ENCODE measurements at places on chromosomes 12 and 14. TPM values are rescaled to one million over a fixed set of nuclear protein-coding genes. Genes with fewer than 3 reads are reported as not detected.

Gene PLEKHH1
- 0.29 TPM for total RNA-seq

Gene MGP
- 136 TPM for total RNA-seq

DNA sequence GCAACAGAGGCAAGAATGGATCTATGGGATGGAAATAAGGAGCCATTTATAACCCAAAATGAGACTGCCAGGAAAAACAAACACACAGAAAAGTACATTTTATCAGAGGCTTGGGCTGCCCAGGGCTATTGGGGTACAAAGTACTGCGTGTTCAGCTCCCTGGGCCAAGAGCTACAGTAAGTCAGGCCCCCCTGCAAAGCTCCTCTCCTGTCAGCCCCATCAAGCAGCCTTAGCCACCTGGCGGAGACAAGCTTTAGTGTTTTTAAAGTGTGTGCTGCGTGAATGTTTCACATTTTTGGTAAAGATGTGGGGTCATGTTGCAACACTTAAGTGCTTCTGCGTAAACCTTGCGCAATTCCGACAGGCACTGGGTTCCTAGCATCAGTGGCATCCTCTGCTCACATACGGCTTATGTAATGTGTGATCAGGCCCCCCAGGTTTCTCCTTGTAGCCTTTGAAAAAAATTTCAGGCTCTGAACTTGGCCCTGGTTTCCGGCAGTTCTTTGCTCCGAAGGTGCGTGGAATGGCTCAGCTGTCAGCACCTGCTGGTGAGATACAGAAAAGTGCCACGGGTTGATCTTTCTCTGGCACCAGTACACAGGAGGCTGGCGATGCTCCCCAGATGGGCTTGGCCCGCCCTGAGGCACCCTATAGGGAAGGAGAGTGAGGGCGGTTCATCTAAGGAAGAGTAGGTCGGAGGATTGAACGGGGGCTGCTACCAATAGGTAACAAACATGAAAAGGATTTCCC, 198.7 kb upstream of the EEA1 start:
- H3K36me3 ChIP-seq, result no peaks in the 10 kb centered on the region
- H3K27ac ChIP-seq, result no peak overlapping the region
- H3K4me3 ChIP-seq, result no peak overlapping the region
- no peaks in the 10 kb centered on the region for H3K27me3 ChIP-seq

GRCh38 chr14:93946104-93946503, 19.0 kb downstream of the FAM181A start:
- H3K4me1 ChIP-seq, result no peaks in the 10 kb centered on the region
- H3K27ac ChIP-seq, result no peak overlapping the region
- no peak for DNase-seq
- no peaks in the 10 kb centered on the region for H3K36me3 ChIP-seq
- H3K27me3 ChIP-seq, result no peaks in the 10 kb centered on the region

DNA sequence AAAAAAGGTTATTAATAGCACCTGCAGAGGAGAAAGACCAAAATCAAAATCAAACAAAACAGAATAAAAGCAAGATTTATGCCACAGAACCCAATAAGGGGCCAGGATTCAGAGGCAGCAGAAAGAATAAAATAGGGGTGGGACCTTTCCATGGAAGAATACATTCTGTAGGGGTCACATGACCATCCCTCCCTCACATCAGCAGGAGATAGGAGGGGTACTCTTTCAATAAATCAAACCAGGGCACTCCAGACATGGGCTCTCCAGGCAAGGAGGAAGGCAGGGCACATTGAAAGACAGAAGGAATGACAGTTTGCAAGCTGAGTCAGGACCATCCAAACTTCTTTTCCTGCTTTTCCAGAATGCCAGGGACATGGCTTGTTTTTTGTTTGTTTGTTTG, 39.8 kb downstream of the OTX2 start:
- H3K27ac ChIP-seq, result no peak overlapping the region
- no peak for DNase-seq
- no peaks in the 10 kb centered on the region for H3K4me1 ChIP-seq
- H3K4me3 ChIP-seq, result no peak overlapping the region
- H3K27me3 ChIP-seq, result no peaks in the 10 kb centered on the region
- H3K36me3 ChIP-seq, result no peaks in the 10 kb centered on the region

DNA sequence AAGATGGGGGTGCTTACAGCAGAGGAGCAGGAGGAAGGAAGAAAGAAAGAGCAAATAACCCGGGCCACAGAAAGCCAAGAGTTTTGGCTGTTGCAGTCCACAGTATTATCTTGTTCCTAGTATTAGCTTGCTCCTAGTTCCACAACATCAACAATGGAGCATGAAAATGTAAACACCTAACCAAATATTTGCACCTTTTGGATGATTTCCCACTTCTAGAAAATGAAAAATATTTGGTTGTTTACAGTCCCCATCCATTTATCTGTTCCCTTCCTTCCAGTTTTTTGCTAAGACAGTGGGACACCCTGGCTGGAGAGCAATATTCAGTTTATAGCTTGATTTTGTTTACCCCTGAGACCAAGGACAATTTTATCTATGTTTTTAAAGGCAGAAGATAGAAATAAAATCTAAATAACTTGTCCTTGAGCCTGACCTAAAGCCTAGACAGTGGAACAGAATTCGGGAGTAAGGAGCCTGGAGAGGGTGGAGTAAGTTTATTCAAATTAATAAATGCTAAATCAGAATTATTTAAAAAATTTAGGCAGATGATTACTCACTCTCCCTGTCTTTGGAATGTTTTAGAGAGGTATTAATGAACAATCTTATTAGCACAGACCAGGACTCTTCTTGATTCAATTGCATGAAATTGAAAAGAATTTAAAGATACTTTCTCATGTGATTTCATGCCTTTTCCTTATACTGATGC, 51.6 kb downstream of the RESF1 start:
- no peak for DNase-seq
- no peaks in the 10 kb centered on the region for H3K36me3 ChIP-seq
- no peaks in the 10 kb centered on the region for H3K4me1 ChIP-seq
- H3K4me3 ChIP-seq, result no peak overlapping the region

DNA sequence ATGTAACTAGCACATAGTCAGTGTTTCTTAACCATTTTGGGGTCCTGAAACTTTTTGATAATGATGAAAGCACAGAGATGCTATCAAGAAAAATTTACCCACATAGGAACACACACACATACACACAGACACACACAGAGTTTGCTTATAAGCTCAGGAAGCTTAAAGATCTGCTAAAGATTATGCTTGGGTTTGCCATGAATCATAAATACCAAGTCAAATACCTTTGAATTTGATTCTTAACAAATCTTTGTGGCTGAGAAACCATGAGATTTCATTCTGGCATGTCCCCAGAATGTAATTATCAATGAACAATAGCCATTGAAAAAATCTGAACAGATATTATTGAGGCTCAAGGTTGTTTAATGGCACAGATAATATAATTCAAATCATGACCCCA, 89.2 kb downstream of the NTS start:
- H3K27ac ChIP-seq, result no peak overlapping the region
- no peak overlapping the region for H3K4me3 ChIP-seq
- no peaks in the 10 kb centered on the region for H3K27me3 ChIP-seq
- DNase-seq, result no peak
- no peaks in the 10 kb centered on the region for H3K36me3 ChIP-seq

Gene GUCY2C
- total RNA-seq, result 0.15 TPM

Gene CFAP54
- total RNA-seq, result 7.1 TPM

DNA sequence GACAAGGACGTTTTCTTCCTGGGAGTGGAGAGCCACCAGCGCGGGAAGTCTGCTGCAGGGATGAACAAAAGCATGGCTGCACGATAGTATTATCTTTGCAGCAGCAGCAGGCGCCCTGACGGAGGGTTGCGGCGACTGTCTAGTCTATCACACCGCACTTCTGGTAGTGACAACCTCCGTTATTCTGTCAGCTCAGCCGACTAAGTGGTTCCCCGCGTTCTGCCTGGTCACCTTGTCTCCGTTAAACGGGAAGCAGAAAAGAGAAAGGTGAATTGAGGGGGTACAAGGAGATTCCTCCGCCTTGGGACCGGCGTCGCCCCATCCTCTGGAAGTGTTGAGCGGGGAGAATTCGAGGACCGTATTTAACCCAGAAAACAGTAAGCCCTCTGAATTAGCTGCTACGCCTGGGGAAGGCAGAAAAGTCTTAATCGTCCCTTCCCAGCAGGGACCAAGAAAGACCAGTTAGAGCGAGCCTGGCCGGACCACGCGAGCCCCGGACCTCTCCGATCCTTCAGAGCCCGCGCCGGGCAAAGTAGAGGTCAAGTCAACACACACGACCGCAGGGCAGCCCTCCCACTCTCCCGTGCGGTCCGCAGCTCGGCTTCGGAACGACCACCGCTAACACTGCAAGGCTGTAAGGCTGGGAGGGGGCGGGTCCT, 536 bp upstream of the DAAM1 start:
- DNase-seq, result no peak
- peaks cover 8% of the 10 kb centered on the region for H3K4me1 ChIP-seq
- peak overlapping the region; percentile 60 for H3K4me3 ChIP-seq
- no peaks in the 10 kb centered on the region for H3K36me3 ChIP-seq

Gene MFAP5
- total RNA-seq, result 194 TPM

GRCh38 chr12:3837049-3837448, 36.1 kb downstream of the PARP11 start:
- H3K27ac ChIP-seq, result no peak overlapping the region
- H3K4me1 ChIP-seq, result no peaks in the 10 kb centered on the region
- DNase-seq, result no peak
- H3K27me3 ChIP-seq, result no peaks in the 10 kb centered on the region
- H3K4me3 ChIP-seq, result no peak overlapping the region
- H3K36me3 ChIP-seq, result no peaks in the 10 kb centered on the region

Gene SLC35F4
- total RNA-seq, result 0.88 TPM

Gene MUCL1
- not detected for total RNA-seq

DNA sequence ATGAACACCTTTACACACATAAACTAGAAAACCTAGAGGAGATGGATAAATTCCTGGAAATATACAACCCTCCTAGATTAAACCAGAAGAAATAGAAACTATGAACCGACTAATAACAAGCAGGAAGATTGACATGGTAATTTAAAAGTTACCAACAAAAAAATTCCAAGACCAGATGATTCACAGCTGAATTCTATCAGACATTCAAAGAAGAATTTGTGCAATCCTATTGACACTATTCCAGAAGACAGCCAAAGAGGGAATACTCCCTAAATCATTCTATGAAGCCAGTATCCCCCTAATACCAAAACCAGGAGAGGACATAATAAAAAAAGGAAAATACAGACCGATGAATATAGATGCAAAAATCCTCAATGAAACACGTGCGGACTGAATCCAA, 102.6 kb upstream of the KRR1 start:
- H3K4me1 ChIP-seq, result no peaks in the 10 kb centered on the region
- no peak overlapping the region for H3K27ac ChIP-seq
- H3K4me3 ChIP-seq, result no peak overlapping the region
- H3K36me3 ChIP-seq, result no peaks in the 10 kb centered on the region

GRCh38 chr12:62466018-62466593, 520 bp upstream of the MON2 start:
- H3K27ac ChIP-seq, result peak overlapping the region; percentile 90
- peak; percentile 44 for DNase-seq
- no peaks in the 10 kb centered on the region for H3K4me1 ChIP-seq

- H3K27ac ChIP-seq, result no peak overlapping the region
- H3K4me3 ChIP-seq, result no peak overlapping the region
- H3K36me3 ChIP-seq, result no peaks in the 10 kb centered on the region
Observed at GRCh38 chr12:68287106-68287505, 33.7 kb upstream of the IL22 start.

Gene RNF212B
- total RNA-seq, result not detected

DNA sequence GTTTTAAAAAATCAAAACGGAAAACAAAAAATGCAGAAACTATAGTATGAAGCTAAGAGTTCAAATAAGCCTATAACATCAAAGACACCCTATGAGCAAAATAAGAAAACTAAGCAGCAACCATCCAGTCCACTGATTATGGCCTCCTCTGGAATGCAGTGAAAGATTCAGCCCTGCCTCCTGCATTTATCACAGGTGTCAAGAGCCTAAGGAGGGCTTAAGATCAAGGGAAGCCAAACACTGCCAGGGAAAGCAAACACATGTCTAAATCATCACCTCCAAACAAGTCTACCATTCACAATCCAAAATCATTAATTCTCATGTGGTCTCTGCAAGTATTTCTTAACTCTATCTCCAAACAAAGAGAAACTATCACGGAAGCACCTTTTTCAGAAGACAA, 28.4 kb downstream of the SARNP start:
- no peak overlapping the region for H3K4me3 ChIP-seq
- H3K36me3 ChIP-seq, result no peaks in the 10 kb centered on the region
- DNase-seq, result no peak
- no peaks in the 10 kb centered on the region for H3K27me3 ChIP-seq
- no peak overlapping the region for H3K27ac ChIP-seq

DNA sequence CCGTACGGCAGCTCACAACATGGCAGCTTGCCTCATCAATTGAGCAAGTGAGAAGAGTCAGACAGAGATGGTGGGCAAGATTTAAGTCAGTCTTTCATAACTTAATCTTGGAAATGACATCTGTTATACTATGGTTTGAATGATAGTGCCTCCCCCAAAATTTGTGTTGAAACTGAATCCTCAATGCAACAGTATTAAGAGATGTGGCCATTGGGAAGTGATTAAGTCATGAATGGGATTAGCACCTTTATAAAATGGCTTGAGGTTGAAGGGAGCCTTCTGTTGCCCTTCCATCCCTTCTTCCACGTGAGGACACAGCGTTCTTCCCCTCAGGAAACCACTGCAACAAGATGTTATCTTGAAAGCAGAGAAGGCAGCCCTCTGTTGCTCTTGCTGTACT, 124.2 kb downstream of the C12orf75 start:
- no peak for DNase-seq
- no peaks in the 10 kb centered on the region for H3K27me3 ChIP-seq
- no peak overlapping the region for H3K27ac ChIP-seq
- no peak overlapping the region for H3K4me3 ChIP-seq

Gene HOXC6
- 20.4 TPM for total RNA-seq

- no peaks in the 10 kb centered on the region for H3K4me1 ChIP-seq
- H3K4me3 ChIP-seq, result no peak overlapping the region
- no peak overlapping the region for H3K27ac ChIP-seq
- H3K27me3 ChIP-seq, result no peaks in the 10 kb centered on the region
- no peak for DNase-seq
- no peaks in the 10 kb centered on the region for H3K36me3 ChIP-seq
Observed at GRCh38 chr12:125057708-125058107, 7.5 kb upstream of the AACS start.

Gene WSCD2
- 65.3 TPM for total RNA-seq

GRCh38 chr12:88802096-88802706, 221.9 kb upstream of the KITLG start:
- no peak overlapping the region for H3K27ac ChIP-seq
- no peak for DNase-seq
- no peaks in the 10 kb centered on the region for H3K36me3 ChIP-seq
- no peaks in the 10 kb centered on the region for H3K27me3 ChIP-seq
- no peaks in the 10 kb centered on the region for H3K4me1 ChIP-seq

GRCh38 chr14:89378119-89378518, 38.9 kb downstream of the FOXN3 start:
- no peaks in the 10 kb centered on the region for H3K4me1 ChIP-seq
- H3K27me3 ChIP-seq, result no peaks in the 10 kb centered on the region
- no peaks in the 10 kb centered on the region for H3K36me3 ChIP-seq
- H3K27ac ChIP-seq, result no peak overlapping the region

DNA sequence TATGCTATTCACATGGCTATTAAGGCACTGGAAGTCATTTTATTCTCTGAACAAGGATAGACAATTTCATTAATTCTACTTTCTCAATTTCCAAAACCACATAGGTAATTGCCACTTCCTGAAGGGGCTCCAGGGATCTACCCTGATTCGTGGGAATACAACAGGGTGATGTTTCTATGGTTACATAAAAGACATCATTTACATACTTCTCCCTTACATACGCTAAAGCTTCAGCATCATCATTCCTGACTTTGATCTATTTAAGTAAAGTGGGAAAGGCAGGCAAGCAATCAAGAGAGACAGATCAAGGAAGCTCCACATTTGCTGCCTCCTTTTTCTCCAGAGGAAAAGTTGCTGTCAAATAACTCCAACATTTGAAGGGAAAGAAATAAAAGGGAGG, 118.8 kb upstream of the SINHCAF start:
- no peak overlapping the region for H3K4me3 ChIP-seq
- H3K27me3 ChIP-seq, result no peaks in the 10 kb centered on the region
- no peak for DNase-seq
- H3K36me3 ChIP-seq, result no peaks in the 10 kb centered on the region
- no peaks in the 10 kb centered on the region for H3K4me1 ChIP-seq
- H3K27ac ChIP-seq, result no peak overlapping the region

Data from uterus (tissue), 4 donors.